ENCODE measurements at places on chromosomes 7 and 10.
A peak's percentile ranks its signal among the peaks of the same experiment; 100 is the strongest.

DNA sequence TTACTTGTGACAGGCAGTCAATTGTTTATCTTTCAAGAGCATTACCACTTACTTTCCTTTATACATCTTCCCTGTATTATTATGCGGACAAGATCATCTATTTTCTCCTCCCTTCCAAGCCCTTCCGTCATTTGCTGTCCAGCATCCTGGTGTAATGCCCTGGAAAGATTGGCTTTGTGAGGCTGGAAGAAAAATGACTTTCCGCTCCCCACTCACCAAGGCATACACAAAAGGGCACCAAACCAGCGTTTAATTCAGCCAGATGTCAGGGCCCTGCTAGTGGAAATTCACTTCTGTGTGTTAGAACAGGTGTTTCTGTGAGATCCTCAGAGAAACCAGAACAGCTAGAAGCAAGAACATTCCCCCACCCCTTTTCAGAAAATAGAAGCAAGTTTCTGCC lies 128.1 kb upstream of the NANOS1 start:
- no peak for DNase-seq

DNA sequence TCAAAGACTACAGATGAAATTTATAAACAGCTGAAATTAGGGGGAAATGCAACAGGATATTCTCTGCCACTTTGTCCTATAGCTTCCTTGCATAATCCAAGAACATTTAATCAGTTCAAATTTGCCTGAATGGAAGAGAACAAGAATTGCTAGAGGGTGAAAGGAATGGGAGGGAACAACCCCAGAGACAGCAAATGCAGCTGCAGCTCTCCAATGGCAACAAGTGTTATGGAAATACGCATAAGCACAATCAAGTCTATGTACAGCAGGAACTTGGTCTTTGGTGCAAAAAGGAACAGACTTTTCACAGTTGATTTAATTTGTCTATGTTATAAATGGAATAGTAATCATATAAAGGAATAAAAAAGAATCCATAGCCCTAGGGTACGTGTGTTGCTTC lies 269.0 kb upstream of the ETV1 start:
- no peak for DNase-seq

DNA sequence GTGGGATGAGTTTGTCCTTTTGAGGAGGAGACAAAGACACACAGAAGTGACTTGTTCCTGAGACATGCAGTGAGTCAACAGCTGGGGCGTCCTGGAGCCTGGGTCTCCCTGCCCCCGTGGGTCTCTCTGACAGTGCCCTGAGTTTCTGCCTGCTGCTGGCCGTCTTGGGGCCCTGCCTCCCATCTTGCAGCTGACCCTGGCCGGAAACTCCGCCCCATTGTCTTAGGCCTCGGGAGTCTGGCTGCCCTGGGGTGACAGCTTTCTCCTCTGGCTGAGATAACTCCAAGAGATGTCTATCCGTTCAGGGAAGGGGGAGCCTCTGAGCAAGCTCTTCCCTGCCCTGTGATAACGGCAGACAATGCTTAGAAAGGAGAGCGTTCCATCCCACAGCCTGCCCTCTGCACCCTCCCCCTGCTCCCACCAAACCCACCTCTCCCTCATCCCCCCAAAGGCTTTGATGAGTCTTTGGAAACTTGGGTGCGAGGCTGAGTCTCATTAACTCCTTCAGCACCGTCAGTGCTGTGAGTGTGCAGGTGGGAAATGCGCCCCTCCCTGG lies 69.5 kb upstream of the PODXL start:
- DNase-seq = no peak

- no peak for DNase-seq
Observed at GRCh38 chr7:33433357-33433756, 304.0 kb downstream of the BBS9 start.

DNA sequence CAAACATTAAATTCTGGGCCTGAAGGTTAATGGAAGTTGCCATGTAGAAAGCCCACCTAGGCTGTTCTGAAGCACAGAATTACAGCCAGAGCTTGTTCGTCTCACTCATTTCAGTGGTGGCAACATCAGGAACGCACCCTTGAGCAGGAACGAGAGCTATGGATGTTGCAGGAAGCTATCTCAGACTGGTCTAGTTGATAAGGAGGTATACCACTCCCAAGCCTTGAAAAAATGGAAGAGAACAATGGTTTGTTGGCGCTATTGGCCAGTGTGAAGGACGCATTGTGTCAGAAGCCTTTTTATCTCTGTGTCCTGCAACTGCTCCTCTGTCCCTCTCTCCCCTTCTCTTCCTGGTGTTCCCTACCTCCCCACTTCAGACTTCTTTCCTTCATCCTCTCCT lies 60.9 kb upstream of the RAPGEF5 start:
- DNase-seq = no peak

DNA sequence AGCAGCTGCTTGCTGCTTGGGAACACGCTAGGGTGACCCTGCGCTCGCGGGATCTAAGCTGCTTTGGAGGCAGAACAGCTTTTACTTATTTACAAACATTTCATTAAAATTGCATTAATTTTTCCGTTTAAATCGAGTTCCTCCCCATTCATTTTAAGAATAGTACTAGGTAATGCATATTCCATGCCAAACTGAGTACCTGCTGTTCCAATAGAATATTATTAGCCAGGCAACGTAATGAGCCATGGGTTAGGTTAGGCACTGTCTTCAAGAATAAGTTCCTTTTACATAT lies 860 bp downstream of the EXOC6 start:
- no peak for DNase-seq

DNA sequence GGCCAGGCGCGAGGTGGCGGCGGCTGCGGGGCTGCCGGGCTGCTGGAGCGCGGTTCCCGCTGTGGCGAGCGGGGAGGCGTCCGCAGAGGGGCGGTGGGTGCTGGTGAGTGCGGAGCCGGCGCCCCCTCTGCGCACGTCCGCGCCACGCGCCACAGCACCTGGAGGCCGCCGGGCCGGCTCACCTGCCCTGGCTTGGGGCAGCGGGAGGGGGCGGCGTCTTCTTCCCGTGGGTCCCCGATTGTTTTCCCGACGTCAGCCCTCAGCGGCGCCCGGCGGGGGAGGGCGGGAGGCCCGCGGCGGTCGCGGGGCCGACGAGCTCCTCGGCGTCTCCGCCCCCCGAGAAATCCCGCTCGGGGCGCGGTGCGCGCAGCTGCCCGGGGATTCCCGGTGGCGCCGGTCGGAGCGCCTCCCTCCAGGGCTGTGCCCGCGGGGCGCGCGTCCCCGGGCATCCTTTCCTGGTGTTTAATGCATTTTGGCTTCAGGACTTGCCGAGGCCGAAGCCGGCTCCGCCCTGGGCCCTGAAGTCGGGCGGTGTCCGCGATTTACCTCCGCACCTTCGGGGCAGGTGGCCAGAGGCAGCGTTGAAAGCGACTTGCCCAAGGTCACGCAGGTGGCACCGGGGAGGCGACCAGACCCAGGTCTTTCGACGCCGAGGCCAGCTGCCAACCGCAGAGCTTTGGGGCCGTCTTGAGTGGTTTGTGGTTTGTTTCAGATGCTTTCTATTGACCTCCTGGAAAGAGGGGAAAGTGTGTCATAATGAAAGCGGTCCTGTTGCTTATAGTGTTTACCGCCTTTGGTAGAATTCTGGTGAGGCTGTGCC lies 561 bp downstream of the PLEKHA1 start:
- DNase-seq = peak; percentile 56

All from CD4-positive, alpha-beta T cell (primary cell).